ENCODE measurements at places on chromosomes 11 and 22.

- DNase-seq: no peak
Observed at GRCh38 chr11:64226507-64227051, 505 bp downstream of the NUDT22 start.

DNA sequence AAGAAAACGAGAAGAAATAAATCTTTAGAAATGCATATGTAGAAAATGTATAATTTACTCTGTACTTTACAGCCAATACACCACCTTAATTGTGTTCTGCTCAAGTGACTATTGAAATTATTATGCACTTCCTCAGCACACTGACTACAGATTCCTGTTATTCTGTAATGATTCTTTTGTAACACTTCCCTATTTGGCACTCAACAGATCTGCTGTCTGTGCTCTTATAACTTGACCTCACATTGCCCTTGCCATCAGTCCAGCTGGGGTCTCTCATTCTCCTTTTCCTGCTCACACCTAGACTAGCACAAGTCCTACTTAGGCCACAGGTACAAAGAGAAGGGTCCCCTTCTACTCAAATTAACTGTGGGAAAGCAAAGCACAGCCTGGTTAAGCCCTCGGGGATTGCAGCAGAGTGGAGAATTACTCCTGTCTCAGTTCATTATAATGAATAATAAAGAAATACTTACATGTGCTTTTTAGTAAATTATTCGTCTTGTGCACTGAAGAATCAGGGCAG, 860.4 kb downstream of the OPCML start:
- no peak for DNase-seq

DNA sequence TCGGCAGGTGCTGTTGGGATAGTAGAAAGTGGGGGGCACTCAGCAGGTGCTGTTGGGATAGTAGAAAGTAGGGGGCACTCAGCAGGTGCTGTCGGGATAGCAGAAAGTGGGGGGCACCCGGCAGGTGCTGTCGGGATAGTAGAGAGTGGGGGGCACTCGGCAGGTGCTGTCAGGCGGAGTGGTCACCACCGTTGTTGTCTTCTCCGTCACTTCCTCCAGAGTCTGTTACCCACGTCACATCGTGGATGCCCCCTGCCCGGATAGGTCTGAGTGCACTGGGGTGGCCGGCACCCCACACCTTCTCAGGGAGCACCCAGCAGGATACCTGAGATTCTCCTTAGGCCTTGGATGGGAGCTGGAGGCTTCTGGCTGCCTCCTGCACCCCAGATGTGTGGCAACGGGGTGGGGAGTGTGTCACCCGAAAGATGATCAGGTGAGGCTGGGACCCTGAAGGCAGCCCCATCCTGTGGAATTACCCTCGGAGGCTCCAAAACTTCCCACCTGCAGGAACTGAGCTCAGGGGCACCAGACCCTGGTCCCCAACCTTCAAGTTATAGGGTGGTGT, 24.1 kb upstream of the KRTAP5-7 start:
- no peak for DNase-seq

DNA sequence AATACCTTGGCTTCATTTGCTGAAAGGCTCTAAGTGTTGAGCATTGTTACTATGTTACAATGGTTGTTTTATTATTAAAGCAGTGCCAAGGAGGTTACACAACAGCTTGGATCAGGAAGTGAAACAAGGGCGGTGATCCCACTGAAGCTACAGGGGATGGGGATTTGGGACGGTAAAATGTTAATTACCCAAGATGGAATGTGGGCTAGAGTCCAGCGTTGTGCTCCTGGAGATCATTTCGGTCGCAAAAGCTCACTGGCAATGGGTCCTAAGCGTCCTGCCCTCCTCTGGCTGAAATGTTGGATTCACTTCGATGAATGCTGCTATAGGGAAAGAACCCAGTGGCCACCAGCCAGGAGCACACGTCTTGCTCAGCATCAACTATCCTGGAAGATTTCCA, 48.3 kb downstream of the FAM83F start:
- DNase-seq: no peak

GRCh38 chr11:9651481-9651880, 12.4 kb upstream of the SWAP70 start:
- no peak for DNase-seq

GRCh38 chr11:67153971-67154370, 34.9 kb downstream of the KDM2A start:
- no peak for DNase-seq

GRCh38 chr11:8709002-8709672, 26.5 kb downstream of the RPL27A start:
- no peak for DNase-seq

DNA sequence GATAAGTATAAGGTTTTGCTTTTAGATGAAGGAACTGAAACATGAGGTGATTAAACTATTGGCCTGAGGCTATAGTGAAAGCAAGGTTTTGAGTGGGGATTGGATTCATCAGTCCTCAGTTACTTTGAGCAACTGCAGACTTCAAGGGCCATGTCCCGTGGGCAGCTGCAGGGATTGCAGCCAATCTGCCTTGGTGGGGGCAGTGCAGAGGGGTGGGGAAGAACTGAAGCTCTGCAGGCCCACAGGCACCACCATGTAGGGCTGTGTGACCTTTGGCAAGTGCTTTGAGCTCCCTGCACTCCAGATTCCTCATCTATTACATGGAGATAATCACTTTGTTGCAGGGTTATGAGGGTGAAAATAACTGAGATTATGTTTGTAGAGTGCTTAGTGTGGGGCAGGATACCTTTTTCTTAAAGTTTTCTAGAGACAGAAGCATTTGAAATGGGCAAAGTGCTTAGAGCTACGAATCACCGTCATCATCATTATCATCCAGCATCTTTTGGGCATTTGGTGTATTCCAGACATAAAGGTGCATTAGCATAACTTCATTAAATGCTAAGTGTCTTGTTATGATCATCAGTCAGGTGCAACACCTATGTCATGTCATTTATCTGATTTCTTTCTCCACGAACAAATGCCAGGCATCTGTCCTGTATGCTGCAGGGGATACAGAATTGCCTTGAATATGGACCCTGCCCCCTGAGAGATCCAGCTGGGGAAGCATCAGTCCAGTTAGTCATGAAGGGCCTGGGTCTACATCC, 72.1 kb upstream of the TENM4 start:
- DNase-seq: no peak

- DNase-seq: no peak
Observed at GRCh38 chr11:89181111-89181510, 3.4 kb downstream of the TYR start.

- DNase-seq: no peak
Observed at GRCh38 chr11:69351460-69351859, 57.5 kb downstream of the MYEOV start.

- DNase-seq: peak; percentile 21
Observed at GRCh38 chr11:1202776-1203504, 19.9 kb upstream of the MUC5B start.

- DNase-seq: no peak
Observed at GRCh38 chr22:40243891-40244290, 66.2 kb downstream of the TNRC6B start.

DNA sequence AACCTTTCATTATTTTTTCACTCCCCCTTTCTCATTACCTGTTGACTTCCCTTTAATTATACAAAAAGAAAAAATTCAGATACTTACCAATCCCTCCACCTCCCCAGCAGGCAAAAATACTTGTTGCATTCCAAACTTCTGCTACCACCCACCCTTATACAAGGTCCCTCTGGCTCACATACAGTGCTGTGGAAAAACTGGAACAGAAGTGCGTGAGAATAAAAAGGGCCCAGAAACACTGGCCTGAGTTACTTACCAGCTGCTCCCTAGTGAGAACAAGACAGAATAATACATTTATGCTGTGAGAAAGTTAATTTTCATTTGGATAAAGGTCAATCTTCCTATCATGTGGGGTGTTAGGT, 46.9 kb upstream of the RAPSN start:
- no peak for DNase-seq

- DNase-seq: no peak
Observed at GRCh38 chr11:66970807-66971442, 4.2 kb upstream of the C11orf86 start.

DNA sequence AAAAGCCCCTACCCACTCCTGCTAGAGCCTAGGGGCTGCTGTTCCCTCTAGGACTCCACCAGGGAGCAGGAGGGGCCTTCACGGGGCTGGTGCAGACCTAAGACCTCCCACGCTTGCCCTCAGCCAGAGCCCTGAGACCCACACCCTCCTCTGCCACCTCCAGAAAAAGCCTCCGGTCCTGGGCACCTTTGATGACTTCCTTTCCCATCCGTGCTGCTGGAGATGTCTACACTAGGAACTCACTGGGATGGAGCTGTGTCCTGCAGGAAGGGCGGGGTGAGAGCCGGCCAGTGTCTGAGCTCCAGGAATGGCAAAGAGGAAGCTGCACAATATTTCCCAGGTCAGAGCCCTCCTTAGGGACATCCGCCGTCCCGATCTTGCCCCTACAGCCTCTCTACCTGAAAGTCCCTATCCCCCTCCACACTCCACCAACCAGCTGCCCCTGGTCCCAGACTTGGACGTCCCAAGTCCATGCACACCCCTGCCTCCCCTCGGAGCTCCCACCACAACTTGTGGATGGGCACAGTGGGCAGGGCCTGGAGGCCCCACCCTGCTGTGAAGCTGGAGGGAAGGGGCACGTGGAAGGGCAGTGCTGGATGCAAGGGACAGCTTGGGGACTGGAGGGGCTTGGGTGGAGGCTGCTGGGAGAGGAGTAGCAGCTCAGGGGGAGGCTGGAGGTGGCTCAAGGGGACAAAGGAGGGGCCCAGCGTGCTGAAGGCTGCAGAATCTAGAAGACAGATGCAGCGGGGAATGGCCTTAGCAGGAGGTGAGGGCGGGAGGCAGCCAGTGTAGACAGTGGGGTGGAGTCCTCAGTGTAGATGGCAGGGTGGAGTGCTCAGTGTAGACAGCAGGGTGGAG, 13.5 kb upstream of the LRP5 start:
- no peak for DNase-seq

DNA sequence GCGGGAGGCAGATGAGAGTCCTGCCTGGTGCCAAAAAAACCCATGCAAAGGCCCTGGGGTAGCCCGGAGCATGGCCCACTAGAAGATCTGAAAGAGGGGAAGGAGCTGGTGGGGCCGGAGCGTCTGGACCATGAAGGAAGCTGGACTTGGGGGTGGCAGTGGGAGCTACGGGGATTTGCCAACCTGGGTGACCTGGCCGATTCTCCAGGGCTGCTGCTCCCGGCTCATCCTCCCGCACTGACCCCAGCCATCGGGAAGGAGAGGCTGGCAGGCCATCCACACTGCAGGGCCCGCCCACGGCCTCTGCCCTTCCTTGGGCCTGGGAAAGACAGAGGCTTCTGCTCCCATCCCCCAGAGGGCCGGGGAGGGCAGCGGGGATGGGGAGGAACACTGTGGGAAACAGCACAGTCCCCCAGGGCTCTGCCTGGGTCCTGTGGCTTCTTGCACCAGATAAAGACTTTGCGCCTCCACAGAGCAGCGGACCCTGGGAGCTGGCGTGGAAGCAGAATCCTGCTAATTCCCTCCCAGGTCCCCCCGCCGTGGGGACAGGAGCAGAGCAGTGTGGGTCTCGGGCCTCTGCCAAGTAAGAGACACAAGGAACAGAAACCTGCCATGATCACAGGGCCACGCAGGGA, 87.1 kb upstream of the LINC01488 start:
- no peak for DNase-seq

All from stimulated activated CD8-positive, alpha-beta memory T cell treated with anti-CD3 and anti-CD28 coated beads, Interleukin-15, amount 100 ng/mL, for 4 hours (primary cell).